ENCODE measurements at places on chromosomes 13 and 19.

GRCh38 chr13:31046711-31047279 is 114.3 kb downstream of the TEX26 start:
- no peak for DNase-seq

GRCh38 chr13:47555235-47555634 is 445.8 kb downstream of the SUCLA2 start:
- no peak for DNase-seq

DNA sequence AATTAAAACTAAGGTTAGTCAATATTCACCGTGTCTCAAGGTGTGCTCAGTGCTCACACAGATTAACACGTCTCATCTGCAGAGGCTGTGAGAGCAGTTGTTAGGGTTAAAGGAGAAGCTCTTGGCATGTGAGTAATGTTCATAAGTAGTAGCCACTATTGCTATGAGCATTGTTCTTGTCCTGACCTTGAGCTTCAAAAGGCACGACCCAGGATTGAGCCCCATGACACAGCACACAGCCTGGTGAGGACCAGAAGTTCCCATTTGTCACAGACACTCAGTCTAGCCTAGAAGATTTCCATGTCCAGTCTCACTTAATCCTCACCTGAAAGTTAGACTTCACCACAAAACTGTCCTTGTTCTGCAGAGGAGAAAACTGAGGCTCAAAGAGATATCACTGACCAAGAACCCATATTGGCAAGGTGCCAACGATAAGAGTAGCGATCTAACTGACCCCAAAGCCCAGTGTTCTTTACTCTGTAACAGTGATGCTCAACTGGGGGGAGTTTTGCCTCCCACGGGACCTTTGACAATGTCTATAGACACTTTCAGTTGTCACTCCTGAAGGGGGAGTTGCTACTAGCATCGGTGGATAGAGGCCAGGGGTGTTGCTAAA is 26.0 kb downstream of the FPR3 start:
- no peak for DNase-seq

GRCh38 chr13:45930177-45930576 is 78.6 kb upstream of the SIAH3 start:
- DNase-seq, result no peak

DNA sequence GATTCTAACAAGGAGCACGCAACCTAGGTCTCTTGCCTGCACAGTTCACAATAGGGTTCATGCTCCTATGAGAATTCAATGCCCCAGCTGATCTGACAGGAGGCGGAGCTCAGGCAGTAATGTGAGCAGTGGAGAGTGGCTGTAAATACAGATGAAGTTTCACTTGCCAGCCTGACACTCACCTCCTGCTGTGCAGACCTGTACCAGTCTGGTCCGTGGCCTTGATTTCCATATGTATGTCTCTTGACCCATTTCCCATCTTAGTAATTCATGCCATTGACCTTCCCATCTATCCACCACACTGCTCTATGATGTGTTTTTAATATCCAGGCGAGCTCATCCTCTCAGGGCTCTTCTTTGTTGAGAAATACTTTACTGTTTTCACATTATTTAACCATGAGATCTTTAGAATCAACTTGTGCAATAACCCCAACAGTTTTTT is 95.2 kb downstream of the LRCH1 start:
- no peak for DNase-seq
